ENCODE measurements at places on chromosomes 12 and 14.

DNA sequence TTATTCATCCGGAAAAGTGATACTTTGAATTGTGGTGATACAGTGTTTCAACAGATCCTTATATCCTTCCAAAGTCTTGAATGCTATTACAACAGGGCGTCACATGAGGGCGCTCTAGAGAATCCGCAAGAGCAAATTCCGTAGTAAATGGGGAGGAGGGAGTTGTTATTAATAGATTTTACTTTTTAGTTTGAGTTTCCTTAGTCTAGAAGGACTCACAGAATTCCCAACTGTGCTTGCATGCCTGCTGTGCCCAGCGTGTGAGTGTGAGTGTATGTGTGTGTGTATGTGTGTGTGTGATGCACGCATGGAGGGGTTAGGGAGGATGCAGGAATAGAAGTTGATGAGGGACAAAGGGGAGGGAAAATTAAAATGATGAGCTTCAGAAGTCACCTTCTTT is 375.3 kb downstream of the C12orf75 start:
- no peak for DNase-seq

DNA sequence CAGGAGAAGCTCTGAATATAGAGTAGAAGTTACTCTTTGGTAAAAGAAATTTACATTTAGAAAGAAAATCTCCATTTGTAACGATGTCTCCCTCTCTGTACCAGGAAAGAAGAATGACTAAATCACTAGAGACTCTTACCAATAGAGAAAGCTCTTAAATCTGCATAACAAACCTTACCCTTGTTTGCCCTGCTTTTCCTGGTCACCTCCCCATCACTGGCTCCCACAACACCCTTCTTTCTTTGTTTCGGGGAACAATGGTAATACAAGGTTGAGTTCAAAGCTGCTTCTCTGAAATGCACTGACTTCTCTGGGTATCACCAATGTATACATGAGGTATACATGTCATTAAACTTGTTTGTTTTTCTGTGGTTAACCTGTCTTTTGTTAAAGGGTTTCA is 351.1 kb upstream of the FLRT2 start:
- no peak for DNase-seq

DNA sequence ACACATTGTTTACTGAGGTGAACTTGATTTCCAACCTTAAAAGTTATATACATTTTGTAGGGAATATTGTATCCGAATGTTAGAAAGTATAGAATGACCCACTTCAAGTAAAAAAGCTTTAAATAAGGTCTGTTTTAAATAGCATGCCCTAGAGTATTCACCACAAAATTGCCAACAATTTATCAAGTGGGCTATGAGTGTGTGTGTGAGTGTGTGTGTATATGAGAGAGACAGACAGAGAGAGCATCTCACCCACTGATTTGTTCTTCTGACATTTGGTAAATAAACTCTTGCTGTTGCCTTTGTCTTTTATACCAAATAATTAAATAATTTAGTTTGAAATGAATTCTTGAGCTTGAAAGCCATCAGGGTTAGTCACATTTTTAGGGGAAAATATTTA is 29.8 kb upstream of the RAP1B start:
- no peak for DNase-seq

DNA sequence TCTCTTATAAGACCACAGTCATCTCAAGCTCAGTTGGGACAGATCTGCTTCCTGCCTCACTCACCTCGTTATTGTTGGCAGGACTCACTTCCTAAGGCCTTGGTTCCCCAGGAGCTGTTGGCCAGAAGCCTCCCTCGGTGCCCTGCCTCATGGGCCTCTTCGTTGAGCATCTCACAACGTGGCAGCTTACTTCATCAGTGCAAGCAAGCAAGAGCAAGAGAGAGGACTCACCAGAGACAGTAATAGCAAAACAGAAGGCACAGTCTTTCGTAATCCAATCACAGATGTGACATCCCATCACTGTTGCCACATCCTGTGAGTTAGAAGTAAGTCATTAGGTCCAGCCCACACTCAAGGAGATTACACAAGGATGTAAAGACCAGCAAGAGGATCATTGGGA is 5.1 kb upstream of the NUMB start:
- peak; percentile 60 for DNase-seq

DNA sequence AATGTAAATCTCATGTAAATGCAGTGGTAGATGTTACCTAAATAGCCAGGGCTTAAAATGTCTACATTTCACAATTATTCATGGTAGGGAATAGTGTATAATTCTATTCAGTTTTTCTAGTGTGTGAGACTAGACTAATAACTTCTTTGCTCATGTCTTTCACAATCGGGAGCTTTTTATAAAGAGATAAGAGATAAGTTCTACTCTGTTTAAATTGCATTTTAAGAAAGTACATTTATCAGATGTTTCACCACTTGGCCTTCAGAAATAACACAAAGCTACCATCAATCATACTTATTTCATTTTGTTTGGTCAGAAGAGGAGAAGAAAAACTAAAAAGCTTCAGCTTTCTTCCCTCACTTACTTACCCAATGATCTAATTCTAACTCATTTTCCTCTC is 725.5 kb upstream of the FLRT2 start:
- DNase-seq: no peak

GRCh38 chr12:132236129-132236929 is 92.1 kb downstream of the NOC4L start:
- no peak for DNase-seq

- peak; percentile 61 for DNase-seq
Observed at GRCh38 chr12:55743406-55744339, 751 bp downstream of the GDF11 start.

DNA sequence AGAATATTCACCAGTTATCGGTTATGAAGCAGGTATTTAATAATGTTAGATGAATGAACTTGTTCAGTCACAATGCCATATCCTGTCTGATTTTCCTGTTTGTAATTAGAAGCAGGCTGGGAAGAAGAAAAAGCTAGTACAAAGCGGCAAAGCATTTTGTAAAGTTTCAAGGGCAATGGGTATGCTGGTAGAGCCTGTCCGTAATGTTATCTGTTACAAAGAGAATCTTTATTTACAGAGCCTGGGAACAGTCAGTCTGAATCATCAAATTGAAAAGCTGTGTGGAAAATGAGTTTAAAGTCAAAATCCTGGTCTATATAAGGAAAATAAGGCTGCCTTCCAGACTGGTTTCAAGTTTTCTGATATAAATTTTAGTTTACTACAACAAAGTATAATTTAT is 40.5 kb downstream of the PARP11 start:
- DNase-seq: no peak

GRCh38 chr12:39835517-39836489 is 216.2 kb upstream of the ABCD2 start:
- DNase-seq: no peak

- no peak for DNase-seq
Observed at GRCh38 chr12:122067548-122067947, 11.0 kb upstream of the MLXIP start.

DNA sequence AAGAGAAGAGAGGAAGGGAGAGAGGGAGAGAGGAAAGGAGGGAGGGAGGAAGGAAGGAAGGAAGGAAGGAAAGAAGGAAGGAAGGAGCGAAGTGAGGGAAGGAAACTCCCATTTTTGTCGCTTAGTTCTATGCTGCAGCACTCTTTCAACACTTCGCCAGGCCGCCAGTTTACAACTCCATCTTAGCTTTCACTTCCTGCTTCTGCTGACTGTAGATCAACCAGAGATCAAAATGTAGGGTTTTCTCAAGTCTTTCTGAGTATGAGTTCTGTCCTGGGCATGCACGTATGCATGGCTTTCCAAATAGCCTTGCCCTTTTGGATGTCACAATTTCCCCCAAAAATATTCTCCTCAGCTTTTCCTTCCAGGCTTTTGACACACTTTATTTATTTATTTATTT is 723.4 kb downstream of the TRHDE start:
- DNase-seq: no peak

DNA sequence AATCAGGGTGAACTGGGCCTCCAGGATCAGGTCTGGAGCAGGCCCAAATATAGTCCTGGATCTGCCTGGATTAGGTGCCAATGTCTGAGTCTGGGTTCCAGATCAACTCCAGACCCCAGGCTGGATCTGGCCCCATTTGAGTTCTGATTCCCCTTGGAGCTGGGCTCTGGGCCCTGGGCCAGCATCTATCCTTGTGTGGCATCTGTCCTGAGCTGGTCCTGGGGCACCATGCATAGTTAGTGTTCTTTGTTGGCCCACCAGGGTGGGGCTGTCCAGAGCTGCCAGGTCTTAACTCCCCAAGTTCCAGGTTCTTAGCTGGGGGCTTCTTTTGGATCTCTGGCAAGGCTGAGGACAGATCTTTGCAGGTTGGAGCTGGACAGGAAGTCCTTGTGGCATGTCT is 11.0 kb upstream of the ZNF385A start:
- no peak for DNase-seq

GRCh38 chr12:6392504-6392903 is 8.5 kb downstream of the LTBR start:
- DNase-seq: no peak

DNA sequence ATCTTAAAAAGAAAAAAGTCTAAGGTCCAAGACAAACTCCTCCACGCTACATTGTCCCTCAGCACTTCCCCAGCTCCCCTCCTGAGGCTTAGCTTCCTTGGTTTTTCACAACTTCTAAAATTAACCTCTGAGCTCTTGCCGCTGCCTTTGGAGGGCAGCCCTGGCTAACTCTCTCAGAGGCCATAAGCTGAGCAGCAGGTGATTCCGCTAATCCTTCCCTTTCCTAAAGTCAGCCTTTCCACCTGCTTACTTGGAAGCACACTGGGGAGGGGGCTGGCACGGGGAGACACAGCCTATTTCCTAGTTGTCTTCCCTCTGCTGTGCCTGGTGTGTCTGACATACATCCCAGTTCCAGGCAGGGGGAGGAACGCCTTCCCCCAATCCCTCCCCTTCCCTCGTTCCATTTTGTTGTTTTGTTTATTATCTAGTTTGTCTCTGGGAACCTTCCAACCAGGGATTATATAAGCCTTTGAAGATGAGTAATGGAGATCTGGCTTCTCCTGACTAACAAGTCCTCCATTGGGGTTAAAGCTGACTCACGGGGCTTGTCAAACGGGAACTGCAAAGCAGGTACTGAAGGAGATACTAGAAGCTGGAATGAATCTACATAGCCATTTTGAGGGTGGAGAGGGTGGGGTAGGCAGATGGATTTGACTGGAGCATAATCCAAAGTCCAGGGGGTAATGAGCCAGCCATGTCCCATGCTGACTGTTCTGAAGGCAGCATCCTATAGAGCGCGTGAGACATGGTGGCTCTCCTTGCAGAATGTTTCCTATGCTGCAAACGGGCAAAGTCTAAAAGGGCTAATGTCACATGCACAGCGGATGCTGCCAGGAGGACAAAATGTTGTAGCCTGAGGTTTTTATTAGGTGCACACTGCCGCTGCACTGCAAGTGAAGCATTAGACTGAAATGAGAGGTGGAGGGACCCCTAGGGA is 230.8 kb downstream of the FOXN3 start:
- DNase-seq: no peak

- no peak for DNase-seq
Observed at GRCh38 chr14:22555384-22556011, 33.5 kb downstream of the DAD1 start.

DNA sequence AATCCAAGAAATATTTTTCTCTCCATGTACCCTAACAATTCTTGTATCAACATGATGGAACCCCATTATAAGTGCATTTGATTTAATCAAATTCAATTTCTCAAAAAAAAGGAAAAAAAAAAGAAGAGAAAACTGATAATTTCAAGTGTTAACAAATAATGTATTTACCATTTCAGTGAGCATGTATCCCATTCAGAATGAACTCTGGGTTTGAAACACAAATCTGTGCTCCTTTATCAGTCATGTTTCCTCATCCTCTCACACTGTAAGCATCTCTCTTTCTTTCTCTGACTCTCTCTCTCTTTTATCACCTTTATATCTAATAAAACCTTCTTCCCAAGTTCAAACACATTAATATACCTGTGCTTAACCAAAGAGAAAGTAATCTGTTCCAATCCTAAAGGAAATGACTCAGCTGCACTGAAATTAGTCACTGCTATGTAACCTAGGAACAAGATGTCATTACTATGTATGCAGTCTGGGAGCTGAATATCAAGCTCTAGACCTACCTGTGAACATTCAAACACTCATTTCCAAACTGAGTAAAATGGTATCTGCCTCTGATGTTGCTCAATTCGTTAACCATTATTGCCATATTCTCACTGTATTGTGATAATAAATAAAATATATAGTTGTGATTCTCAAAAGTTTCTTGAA is 135.0 kb upstream of the LRIG3 start:
- peak; percentile 96 for DNase-seq

- no peak for DNase-seq
Observed at GRCh38 chr14:89256283-89256682, 160.8 kb downstream of the FOXN3 start.

DNA sequence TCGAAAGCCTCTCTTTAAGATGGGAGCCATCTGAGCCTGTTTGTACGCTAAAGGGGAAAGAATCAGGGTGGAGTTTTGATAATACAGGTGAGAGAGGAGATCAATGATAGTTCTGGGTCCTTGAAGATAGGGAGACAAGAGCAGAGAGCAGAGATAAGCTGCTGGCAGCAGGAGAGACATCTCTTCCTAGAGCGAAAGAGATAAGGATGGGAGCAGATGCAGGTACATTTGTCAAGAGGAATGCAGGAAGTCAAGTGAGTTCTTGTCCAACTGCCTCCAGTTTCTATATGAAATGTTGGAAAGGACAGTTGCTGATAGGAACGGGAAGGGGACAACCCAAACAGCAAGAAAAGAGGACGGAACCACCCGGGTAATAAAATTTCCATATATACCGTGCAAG is 24.7 kb upstream of the HIF1A start:
- no peak for DNase-seq

DNA sequence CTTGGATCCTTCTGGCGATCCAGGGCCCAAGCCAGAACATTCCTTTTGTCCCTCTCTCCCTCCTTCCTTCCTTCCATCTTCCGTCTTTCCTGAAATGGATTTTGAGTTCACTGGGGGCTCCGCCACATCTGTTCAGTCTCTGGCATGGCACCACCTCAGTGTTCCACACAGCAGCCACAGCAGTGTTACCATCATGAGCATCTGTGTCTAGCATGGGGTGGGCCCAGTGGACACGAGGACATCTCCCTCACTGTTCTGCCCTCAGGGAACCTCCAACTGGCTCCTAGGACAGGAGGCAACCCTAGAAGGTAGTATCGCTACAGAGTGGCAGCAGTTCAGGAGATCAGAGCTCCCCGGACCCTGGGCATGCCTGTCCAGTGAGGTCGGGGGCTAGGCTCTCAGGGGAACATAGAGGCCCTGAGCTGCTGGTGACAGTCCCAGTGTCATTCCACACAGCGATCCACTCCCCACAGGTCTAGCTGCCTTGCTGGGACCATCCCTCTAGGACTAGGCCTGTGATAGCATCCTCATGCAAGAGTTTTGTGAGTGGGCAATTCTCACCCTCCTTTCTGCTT is 59.0 kb downstream of the GALNT16 start:
- DNase-seq: no peak

- peak; percentile 65 for DNase-seq
Observed at GRCh38 chr12:49636979-49637755, 13.8 kb downstream of the PRPF40B start.

- DNase-seq: no peak
Observed at GRCh38 chr12:116644806-116645205, 85.6 kb downstream of the MAP1LC3B2 start.

GRCh38 chr14:55913324-55914025 is 204.7 kb upstream of the PELI2 start:
- DNase-seq: no peak
